Stimulated activated CD4-positive, alpha-beta T cell treated with anti-CD3 and anti-CD28 coated beads, Interleukin-4, amount 100 ng/mL, for 48 hours (primary cell): ENCODE measurements at places on chromosomes 11 and 22.

GRCh38 chr11:46336563-46337180 is 10.6 kb upstream of the DGKZ start:
- DNase-seq = no peak

- DNase-seq = no peak
Observed at GRCh38 chr22:30927806-30928205, 40.8 kb downstream of the MORC2 start.

DNA sequence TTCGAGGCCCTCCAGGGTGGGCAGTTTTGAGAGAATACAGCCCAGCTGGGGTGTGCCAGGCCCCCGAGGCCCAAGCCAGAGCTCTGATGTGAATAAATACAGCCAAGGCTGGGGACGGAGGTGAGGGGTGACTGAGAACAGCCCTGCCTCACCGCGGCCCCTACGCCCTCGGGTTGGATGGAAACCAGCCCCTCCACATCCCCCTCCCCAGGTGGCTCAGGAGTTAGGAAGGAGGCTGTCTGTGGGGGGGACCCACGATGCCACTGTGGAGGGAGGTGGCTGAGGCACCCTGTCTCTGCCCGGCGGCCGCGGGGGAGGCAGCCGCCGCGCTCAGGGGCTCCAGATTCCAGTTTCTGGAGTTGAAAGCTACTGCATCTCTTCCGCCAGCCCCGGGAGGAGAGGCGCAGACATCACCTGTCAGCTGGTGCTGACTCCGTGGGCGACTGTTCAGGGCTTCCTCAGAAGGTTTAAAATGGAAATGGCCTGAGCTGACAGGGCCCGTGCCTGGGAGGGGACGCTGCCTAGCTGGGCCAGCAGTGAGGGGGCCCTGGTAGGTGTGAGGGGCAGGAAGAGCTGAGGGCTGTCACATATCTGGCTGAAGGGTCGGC is 1.4 kb downstream of the FLRT1 start:
- no peak for DNase-seq

- no peak for DNase-seq
Observed at GRCh38 chr11:44279483-44279882, 30.5 kb downstream of the ALX4 start.

- no peak for DNase-seq
Observed at GRCh38 chr11:94787801-94788200, 19.6 kb downstream of the AMOTL1 start.

- DNase-seq = peak; percentile 44
Observed at GRCh38 chr11:9015677-9016076, 11.9 kb upstream of the NRIP3 start.

DNA sequence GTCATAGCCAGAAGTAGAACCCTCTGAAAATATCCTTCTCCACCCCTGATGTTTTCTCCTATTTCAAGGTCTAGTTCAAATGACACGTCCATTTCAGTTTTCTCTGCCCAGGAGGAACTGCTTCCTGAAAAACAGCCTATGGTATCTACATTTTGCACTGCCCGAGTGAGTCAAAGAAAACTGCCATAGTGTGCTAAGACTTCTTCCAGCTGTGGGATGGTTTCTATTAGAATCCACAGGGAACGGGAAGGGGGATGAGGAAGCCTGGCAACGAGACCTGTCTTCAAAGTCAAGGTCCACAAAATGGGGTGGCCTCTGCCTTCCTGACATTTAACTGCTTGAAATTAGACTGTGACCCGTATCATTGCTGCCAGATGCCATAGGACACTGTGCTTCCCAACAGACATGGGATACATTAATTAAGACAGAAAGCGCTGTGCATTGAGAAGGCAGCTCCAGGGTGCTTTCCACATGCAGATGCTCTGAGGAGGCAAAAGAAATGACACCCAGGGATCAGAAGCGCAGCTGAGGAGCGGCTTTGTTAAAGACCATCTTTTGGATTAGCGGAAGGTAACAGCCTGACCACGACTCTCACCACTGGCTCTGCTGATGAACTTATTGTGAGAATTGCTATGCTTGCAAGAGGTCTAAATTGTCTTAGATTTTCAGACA is 39.4 kb upstream of the NUP50 start:
- DNase-seq = no peak

GRCh38 chr22:37349043-37349814 is 66.9 kb downstream of the CYTH4 start:
- DNase-seq = no peak

GRCh38 chr22:21569459-21570170 is 2.1 kb downstream of the UBE2L3 start:
- no peak for DNase-seq

DNA sequence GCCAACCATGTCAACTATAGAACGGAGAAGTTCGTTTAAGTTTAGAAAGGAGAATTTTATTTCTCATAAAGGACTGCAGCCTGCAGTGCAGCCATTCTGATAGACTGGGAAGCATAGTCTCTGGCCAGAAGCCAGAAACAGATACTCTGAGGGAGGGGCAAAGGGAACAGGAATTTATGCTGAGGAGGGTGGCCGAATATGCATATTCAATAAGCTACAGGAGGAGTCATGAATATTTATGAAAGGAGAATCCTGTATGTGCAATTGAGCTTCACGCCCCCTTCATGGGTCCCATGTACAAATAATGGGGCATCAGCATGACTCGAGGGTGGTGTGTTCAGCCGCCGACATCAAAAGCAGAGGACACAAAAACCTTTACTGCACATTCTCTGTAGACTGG is 199.9 kb downstream of the CWF19L2 start:
- DNase-seq = no peak

DNA sequence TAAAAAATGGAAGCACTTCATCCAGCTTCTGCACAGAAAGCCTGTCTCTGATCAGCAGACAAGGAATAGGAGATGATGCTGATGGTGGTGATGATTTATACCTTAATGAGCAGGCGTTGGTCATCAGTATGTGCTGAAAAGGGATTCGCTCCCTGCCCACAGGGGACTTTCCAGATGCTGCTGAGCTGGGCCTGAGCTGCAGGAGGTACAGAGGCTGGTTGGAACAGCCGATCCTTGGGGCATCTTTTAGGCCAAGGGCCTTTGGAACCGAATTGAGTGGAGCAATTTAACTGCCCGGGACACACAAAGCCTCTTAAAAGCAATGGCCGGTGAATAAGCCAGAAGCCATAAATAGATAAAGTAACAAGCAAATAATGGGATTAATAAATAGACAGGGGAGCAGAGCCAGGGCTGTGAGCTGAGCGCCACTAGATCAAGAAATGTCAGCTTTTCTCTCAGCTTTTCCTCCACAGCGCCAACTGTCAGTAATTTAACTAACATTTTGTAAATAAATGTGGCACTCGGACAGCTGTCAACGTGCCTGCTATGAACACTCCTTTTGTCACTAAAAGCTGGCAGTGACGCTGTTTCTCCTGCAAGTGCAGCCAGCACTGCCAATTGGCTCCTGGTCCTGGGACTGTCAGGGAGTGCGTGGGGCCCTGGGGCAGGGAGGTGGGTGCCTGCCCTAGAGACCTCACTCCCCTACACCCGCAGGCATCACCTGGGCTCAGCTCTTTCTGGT is 562.3 kb downstream of the NTM start:
- no peak for DNase-seq

GRCh38 chr11:56843816-56844215 is 95.3 kb upstream of the OR9G4 start:
- no peak for DNase-seq

DNA sequence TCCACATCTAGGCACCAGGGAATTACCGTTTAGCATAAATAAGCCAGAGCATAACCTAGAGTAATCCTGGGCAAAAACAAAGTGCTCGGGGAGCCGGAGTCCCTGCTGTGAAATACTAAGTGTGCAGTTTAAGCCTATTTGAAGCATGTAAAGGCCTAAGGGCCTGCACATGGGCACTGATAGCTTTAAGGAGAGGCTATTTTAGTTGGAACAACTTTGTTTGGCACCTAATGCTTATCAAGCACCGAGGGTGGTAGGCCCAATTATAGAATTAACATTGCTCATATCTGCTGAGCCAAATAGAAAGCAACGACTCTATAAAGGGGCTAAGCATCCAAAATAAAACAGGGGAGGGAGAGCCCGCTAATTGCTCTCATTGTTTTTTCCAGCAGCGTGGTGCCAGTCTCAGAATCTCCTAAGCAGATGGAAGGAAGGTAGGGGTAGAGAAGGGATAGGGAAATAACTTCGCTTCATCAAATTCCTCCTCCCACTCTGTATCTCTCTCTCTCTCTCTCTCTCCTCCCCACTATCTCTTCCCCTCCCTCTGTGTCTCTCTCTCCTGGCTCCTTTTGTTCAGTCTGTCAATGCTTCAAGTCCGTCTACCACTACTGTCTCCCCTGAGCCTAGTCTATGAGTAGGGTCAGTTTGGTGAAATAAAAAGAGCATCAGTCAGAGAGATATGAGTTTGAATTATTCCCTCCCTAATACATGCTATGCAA is 292.8 kb downstream of the NXPE2 start:
- no peak for DNase-seq

DNA sequence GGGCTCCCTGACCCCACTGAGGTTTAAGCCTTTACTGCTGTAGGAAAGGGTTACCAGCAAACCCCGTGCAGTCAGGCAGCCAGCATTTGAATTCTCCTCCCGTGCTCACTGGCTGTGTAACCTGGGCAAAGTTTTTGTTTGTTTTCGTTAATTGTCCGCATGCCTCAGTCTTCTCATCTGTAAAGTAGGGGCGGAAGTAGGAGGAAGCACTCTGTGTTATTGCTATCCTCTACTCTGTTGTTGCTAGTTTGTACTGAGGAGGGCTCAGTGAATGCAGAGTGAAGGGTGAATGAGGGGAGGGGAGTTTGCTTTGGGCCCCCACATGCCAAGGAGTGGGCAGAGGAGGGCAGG is 14.0 kb upstream of the SYT7 start:
- no peak for DNase-seq

- DNase-seq = no peak
Observed at GRCh38 chr11:68989936-68990606, 9.3 kb upstream of the MRGPRD start.

DNA sequence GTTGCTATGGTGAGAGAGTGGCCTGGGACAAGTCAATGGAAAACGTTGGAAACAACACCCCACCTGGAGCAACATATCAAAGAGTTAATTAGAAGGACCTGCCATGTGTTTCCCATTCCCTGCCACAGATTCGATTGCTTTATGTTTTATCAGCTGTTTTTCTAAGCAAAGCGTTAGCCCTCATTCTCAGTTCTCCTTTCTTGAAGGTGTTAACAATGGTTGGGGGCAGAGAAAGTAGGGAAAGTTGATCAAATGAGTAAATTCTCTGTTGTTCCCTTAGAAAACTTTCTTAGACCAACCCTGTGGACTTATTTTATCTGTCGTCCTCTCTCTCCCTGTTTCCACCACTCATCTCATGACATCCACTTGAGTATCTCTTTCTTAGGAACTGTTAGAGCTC is 102.5 kb downstream of the ADAMTS15 start:
- DNase-seq = no peak

DNA sequence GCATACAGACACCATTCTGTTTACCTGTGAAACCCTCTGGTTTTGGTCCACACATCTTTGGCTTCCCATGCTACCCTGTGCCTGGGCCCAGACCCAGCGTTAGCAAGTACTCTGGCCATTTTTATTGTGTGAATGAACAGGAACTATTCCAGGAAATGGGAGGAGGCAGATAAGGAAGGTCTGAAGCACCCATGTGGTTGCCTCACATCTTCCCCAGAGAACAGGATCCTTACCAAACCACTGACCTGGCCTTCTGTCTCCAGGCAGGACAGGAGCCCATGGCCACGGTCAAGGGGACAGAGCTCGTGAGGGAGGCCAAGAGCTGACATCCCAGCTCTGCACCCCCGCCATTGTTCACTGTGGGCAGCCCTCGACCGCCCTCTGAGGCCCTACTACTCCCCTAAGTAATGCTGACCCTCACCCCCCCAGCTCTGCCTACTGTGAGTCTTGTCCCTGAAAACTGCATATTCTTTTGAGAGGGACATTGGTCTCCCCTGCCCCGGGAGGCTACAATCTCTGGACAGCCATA is 97.7 kb upstream of the TP53I11 start:
- no peak for DNase-seq

GRCh38 chr11:1149545-1149944 is 8.2 kb upstream of the MUC5AC start:
- DNase-seq = no peak

- no peak for DNase-seq
Observed at GRCh38 chr11:71325418-71326327, 73.3 kb upstream of the SHANK2 start.

GRCh38 chr22:46761017-46761416 is 1.4 kb upstream of the TBC1D22A start:
- DNase-seq = no peak

DNA sequence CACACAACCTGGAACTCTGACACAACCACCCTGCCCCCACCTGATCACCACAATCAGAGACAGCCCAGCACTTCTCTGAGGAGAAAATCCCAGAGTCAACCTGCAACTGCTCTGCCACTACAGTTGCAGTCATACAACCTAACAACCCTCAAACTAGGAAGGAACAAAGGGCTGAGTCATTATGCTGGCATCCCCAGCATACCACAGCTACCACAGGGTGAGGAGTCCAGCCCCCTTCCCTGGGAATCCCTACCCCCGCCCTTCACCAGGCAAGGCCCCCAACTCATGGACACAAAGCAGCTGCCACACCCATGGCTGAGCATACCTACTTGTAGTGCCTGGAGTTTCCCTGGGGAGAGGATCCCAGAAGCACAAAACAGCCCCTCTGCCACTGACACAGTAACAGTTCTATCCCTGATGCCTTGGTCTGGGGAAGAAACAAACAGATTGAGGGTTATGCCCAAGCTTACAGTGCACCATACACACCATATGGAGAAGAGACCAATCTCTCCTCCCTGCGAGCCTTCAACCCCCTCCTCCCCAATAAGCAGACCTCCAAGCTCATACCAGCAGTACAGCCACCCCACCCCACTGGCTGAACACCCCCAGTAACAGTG is 68.5 kb upstream of the C11orf58 start:
- no peak for DNase-seq

DNA sequence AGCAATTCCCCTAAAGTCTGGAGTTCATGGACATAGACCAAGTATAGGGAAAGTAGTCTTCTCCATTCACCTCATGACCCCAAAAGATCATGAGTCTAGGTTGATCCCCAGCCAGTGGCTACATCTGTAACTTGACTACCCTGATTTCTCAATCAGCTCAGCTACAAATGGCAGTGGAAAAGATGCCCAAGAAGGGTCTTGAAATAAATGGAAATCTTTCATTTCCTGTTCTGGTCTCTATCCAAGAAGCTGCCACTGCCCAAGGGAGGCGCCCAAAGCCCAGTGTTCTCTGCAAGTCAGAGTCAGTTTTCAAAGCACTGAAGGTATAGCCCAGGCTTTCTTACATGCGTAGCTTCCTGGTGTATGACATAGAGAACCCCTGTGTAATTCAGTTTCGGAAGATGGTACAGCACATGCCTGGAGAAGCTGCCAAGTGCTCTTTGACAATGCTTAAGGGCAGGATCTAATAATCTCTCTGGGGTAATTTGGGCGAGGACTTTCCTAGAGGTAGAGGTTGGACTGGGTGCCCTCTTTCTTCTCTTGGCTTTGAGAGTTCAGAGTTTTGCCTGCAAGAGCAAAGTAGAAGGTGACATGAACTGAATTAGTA is 101.1 kb downstream of the ADAMTS15 start:
- no peak for DNase-seq

- DNase-seq = no peak
Observed at GRCh38 chr11:112795911-112796649, 165.1 kb upstream of the NCAM1 start.
